ENCODE measurements at places on chromosomes 7 and 10.
A peak's percentile ranks its signal among the peaks of the same experiment; 100 is the strongest.

DNA sequence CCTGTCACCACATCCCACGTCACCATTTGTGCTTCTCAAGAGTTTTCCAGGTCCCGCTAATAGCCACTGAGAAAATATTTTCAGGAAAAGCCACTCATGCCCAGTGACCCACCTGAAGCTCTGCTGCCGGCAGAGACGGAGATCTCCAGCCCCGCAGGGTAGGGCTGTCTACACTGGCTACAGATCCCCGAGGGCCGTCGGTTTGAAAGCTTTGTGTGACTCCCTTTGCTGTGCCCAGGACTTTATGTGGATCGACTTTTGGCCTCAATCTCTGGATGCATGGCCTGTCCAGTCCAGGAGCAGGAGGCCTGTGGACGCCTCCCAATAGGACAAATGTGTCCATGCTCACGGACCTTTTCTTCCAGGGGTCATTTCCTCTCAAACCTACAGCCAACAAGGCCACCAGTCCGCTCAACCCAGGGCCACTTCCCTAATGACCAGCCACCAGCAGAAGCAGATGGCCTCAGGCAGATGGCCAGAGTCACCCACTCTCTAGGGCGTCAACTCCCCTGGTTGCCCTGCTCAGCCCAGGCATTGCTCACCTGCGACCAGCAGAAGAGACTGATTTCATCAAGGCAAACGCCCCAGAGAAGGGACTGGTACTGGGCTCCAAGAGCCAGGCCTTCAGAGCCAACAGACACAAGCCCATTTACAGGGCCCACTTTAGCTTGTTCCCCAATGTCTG, 76.4 kb downstream of the OAT start:
- no peak for DNase-seq

- no peak for DNase-seq
These were observed 149.7 kb upstream of the SLC25A13 start for GRCh38 chr7:96471606-96472005.

- peak; percentile 63 for DNase-seq
These were observed 2.2 kb downstream of the GNB2 start for GRCh38 chr7:100675581-100676350.

- no peak for DNase-seq
These were observed 66.7 kb downstream of the ST7 start for GRCh38 chr7:117019786-117020590.

DNA sequence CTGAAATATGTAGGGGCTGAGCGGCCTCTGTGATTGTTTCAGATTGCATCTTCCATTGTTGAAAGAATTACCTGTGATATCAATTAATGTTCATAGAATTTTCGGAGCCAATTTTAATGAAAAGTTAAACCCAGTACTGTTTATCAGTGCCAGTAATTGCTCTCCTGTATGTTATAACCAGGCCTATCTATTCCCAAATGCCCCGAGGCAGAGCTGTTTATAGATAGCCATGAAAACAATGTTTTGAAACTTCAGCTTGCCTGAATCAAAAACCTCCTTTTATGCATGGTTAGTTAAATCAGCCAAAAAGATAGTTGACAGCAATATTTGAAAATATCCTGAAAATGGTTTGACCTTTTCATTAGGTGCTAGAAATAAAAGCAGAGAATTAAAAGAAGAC, 50.1 kb upstream of the HDAC9 start:
- no peak for DNase-seq
